NK-92 treated with Interleukin-12 subunit alpha and Interleukin-12 subunit beta, amount 100 ng/mL, for 24 hours (cell line): ENCODE measurements at places on chromosomes 3 and 15.

DNA sequence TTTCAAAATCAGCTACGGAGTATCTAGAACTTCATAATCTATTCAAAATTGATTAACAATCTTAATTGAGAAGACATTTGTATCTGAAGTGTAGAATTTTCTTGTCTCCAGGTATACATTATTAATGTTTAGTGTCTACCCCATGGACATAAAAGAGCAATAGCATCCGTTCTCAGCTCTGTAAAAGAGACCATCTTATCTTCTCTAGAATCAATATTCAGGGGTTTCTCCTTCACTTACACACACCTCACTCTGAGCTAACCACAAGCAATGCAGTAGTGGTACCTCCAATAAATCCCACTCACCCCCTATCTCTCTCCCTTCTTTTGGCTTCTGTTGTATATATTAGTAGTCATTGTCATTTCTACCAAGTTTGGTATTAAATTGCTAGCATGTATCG lies 16.2 kb downstream of the MBNL1 start:
- DNase-seq, result no peak

GRCh38 chr3:121794264-121794983 lies 40.4 kb downstream of the IQCB1 start:
- no peak for DNase-seq

- no peak for DNase-seq
Measured at GRCh38 chr3:63967675-63968611, 55.4 kb downstream of the PSMD6 start.

DNA sequence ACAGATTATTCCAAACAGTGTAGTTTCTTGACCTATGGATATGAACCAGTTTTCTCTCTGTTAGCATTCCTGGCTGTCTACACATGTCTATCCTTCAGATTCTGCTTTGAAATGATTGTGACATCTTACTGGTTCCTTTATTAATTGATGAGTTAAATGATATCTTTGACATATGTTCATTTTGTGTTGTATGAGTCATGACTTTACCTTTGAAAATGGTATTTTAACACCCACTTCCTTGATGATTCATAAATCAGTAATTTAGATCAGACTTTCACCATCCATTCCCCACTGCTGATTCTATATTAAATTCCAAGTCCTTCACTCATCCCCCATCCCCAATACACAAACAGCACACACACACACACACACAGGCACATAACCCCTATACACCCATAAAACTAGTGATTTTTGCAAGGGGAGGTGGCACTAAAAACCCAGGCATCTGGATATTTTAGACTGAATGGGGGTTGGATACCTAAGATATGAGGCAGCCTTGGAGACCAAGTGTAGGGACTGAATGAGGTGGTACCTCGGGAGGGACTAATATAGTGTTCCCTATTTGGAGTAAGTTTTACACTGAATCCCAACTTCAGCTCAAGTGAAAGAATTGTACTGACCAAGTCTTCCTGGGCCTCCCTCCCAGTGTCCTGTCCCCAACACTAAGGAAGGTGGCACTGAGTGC lies 9.7 kb downstream of the CCK start:
- DNase-seq, result no peak

GRCh38 chr3:128416578-128417211 lies 50.0 kb downstream of the DNAJB8 start:
- no peak for DNase-seq
